ENCODE measurements at places on chromosomes 12 and 14.
A peak's percentile ranks its signal among the peaks of the same experiment; 100 is the strongest.

GRCh38 chr12:16618256-16618655 lies 12.3 kb upstream of the LMO3 start:
- no peak for DNase-seq

DNA sequence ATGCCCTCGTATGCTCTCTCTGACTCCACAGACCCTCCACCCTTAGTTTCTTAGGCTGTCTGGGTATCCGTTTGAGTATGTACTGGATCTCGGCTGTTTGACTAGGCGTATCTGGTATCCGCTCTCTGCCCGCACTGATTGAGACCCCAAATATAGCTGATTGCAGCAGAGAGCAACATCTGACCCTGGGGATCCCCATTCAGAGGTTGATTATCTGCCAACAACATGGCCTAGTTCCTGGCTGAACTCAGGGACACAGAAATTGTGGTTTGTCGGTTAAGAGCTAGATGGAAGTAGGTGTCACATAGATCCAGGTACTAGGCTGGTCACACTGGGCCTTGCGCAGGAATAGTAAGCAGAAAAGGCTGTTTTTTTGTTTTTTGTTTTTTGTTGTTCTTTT lies 359.9 kb downstream of the FUT8 start:
- no peak for DNase-seq

GRCh38 chr12:124617615-124618014 lies 50.2 kb upstream of the NCOR2 start:
- DNase-seq, result no peak

GRCh38 chr12:31245822-31246469 lies 80.0 kb downstream of the SINHCAF start:
- DNase-seq, result no peak

DNA sequence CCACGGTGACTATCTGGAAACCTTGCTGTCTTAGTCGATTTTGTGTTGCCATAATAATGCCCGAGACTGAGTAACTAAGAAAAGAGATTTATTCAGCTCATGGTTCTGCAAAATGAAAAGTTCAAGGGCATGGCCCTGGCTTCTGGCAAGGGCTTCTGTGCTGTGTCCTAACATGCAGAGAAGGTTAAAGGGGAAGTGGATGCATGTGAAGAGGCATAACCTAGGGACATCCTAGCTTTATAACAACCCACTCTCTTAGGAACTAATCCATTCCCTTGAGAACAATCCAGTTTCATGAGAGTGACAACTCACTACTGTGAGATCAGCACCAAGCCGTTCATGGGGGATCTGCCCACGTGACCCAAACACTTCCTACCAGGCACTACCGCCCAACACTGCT lies 11.5 kb downstream of the FLVCR2 start:
- no peak for DNase-seq

- peak; percentile 88 for DNase-seq
Measured at GRCh38 chr14:98984719-98985041, 287.3 kb downstream of the BCL11B start.

GRCh38 chr12:98814254-98814653 lies 169.2 kb downstream of the APAF1 start:
- no peak for DNase-seq

- DNase-seq, result no peak
Measured at GRCh38 chr12:123931686-123932321, 40.8 kb downstream of the CCDC92 start.

GRCh38 chr12:81143057-81143456 lies 65.2 kb downstream of the ACSS3 start:
- DNase-seq, result no peak

DNA sequence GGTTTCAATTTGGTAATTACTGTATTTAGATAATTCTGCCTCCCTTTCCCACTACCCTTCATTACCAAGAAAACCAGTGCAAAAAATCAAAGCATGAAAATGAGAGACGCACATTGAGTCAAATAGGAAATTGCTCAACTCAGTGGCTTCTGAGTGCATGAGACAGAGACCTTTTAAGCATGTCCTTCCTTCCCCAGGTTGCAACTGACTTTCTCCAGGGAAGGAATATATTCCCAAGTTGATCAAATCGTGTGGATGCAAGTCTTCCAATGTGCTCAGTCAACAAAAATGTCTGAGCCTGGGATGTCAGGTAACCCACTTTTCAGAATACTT lies 12.9 kb downstream of the BMP4 start:
- no peak for DNase-seq

Data from CD4-positive, alpha-beta T cell treated with Interferon alpha-2 for 1 hour (primary cell).